CD4-positive, alpha-beta T cell treated with Interleukin-1 beta for 1 hour (primary cell): ENCODE measurements at places on chromosomes 5 and 9.
A peak's percentile ranks its signal among the peaks of the same experiment; 100 is the strongest.

DNA sequence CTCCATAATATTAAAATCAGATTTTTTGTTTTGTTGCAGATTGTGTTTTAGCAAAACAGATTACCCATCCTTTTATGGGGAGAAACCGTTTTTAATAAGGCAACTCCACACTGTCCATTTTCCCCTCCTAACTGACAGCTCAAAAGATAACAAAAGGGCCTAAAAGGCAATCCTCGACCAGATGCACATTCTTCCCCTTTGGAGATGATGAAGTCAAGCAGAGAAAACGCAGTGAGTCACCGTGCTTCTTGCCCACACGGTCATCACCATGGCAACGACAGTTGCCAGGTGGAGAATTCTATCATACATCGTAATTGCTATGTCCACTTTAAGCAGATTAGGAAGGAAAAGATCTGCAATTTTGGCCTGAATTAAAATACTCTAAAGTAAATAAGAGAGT is 96.4 kb downstream of the DIRAS2 start:
- DNase-seq, result no peak

- DNase-seq, result no peak
Observed at GRCh38 chr5:139413963-139414362, 10.1 kb upstream of the SPATA24 start.

DNA sequence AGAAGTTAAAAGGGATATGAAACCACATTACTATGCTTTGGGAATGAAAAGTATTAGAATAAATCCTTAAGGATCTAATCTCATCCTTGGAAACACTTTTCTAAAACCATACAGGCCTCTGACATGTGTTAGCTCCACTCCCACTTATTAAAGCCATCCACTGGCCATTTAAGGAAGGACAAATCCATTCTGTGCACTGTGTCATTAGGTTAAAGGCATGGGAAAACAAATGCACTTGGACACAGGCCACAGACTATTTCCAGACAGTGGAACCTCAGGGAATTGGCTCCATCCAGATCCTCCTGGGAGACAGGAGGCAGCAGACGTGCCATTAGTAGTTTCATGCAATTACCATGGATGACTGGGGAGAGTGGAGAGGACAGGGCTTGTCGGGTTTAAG is 454.9 kb downstream of the ENC1 start:
- no peak for DNase-seq

DNA sequence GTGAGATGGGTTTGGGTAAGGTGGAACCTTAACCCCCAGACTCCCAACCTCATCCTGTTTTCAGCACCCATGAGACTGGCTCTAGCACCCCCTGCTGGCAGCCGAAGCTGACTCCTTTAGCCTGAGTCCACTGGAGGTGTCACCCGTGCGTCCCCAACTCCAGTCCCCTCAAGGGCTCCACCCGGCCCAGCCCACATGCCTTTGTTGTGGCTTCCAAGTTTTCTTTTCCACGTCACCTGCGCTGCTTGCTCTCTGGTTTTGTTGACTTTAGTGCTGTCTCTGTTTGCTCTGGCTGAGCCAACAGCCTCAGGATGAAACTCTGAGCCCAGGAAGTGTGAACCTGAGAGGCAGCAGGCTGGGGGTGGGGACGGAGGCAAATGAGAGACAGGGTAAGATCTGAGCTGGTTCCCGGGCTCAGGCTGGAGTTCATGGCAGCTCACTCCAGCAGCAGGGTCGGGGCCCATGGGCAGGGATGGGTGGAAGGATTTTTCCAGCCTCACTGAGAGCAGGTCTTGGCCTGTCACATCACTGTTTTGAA is 13.2 kb upstream of the AQP7 start:
- peak; percentile 91 for DNase-seq

GRCh38 chr9:124559871-124560270 is 52.7 kb upstream of the NR5A1 start:
- no peak for DNase-seq

- DNase-seq, result no peak
Observed at GRCh38 chr5:98397081-98397480, 376.4 kb upstream of the RGMB start.

DNA sequence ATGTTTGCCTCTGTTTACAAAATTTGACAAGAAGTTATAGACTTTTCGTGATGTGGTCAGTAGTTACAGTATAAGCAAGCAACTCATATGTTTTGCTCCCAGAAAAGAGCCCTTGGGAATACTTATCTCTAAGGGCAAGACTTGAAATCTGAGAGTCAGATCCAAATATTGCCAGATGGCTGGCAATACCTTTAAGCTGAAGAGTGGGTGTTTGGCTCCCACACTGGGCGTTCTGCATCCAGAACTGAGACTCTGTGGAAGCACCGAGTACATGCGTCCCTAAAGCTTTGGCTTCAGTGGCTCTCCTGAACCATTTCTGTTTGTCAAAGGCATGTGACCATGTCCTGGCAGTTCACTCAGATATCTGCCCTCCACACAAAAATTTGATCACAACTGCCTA is 194.1 kb downstream of the DCP2 start:
- DNase-seq, result no peak

GRCh38 chr9:36845844-36846243 is 188.2 kb downstream of the PAX5 start:
- no peak for DNase-seq
